ENCODE measurements at places on chromosomes 1 and 21.

DNA sequence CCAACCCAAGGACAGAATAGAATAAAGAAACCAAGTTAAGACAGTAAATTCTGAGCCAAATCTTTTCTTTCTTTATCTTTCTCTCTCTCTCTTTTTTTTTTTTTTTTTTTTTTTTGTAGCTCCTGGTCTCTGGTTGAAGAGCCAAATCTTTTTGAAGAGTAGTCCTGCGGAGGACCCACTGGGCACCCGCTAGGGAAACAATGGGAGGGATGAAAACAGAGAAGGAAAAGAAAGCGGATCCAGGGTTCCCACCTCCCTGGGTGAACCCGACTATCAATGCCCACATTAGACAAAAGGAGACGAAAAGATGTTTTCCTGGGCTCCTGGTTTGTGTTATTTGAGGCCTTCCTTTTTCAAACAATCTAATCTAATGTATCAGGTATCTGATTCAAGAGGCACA is 49.8 kb upstream of the FBXO28 start:
- no peak for DNase-seq

DNA sequence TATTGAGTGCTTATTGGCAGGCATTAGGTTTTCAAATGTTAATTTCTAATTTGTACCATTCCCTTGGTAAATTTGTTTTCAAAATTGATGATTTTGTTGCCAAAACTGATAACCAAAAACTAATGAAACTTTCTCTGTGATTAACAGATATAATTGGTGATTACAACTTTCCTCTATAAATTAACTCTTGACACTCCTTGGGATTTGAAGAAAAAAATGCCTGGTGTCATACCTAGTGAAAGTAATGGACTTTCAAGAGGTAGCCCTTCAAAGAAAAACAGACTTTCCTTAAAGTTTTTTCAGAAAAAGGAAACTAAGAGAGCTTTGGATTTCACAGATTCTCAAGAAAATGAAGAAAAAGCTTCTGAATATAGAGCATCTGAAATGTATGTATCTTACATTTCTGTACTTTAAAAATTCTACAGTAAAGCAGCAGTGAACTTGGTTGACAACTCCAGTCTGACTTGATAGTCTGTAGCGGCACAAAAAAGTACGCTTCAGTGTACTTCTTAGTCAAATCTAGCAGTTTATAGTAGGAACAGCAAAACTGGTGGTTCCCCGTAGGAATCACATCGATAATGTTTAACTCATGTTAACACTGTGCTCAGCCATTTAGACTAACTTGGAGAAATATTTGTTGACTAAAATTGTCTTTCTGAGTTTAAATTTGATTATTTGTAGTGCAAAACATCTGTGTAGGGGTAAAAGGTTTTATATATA is 3.0 kb downstream of the USP1 start:
- no peak for DNase-seq

GRCh38 chr1:110628323-110629105 is 22.4 kb upstream of the KCNA2 start:
- no peak for DNase-seq

GRCh38 chr1:210159211-210159610 is 73.4 kb upstream of the SERTAD4 start:
- DNase-seq, result no peak

GRCh38 chr21:15121655-15122120 is 56.9 kb upstream of the NRIP1 start:
- DNase-seq, result no peak

DNA sequence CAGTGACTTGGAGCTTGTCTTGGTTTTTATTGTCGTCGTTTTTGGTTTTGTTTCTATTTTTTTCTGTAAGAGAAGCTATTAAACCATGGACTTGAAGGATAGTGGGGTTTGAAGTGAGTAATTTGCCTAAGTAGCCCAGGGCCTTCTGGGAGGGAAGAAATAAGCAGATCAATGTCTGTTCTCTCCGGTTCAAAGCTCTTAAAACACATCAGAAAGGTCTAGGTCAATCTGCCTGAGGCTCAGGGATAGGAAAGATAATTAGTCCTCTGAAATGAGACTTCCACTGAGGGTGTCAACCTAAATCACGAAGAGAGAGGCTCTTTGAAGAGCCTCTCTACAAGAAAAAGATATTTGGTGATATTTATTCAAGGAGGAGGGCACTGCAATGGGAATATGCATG is 178.0 kb downstream of the MATN1 start:
- DNase-seq, result no peak

DNA sequence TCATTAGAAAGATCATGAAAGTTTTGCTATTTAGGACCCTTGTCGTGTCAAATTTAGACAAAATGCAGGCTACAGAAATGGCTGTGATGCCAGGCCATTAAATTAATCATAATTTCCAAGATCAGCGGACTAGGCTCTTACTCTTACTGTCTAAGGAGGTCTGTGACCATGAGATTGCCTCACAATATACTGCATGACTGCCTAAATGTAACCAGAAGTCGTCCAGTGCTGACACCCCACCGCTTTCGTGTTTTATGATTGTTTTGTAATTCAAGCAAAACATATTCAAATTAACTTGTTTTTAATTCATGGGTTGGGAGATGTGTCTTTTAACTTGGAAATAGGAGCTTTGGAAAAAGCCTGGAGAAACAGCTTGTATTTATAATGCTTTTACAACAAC is 947.5 kb downstream of the BRINP3 start:
- no peak for DNase-seq
